ENCODE measurements at places on chromosomes 5 and 9.
A peak's percentile ranks its signal among the peaks of the same experiment; 100 is the strongest.

DNA sequence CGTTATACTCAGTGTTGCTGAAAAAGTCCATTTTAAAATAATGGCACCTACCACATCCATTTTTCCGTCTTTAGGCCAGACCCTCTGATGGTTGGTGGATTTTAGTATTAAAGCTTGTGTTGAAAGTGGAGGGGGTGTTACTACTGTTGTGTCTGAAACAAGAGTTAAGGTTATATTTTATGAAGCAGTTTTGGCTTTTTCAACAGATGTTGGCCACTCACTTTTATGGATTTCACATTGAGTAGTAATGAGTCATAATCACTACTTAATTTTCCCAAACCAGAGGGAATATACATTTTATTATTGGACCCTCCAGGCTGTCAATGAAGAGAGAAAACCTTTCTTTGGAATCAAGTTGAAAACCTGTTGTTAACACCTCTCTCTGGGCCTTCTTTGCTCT is 88.0 kb downstream of the TRIO start:
- DNase-seq, result no peak

GRCh38 chr9:70573308-70573707 is 158.9 kb upstream of the KLF9 start:
- no peak for DNase-seq

DNA sequence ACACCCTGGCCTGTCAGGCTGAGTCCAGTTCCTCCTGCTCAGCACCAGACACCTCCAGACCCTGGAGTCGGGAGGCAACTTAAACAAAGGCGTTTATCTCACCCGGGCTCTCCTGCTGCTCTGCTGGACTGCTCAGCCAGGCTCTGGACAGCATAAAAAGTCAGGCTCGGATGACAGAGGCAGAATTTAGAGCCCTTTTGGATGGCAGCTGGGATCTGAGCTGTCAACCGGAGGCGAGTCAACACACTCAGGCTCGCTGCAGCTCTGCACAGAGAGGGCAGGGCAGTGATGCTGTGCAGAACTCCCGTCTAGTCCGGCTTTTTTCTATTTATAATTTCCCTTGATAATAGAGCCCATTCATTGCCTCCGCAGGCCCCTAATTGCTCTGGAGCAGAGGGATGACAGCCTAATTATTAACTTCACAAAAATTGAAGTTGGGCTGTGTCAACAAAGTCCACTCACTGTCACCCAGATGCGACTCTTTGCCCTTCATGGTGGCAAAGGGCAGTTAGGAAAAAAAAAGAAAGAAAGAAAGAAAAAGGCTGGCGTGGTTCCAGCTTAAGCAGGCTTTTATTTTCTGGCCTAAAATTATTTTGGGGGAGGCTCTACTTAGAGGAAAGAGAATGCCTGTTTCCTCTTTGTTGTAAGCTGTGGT is 37.6 kb downstream of the STC2 start:
- no peak for DNase-seq

DNA sequence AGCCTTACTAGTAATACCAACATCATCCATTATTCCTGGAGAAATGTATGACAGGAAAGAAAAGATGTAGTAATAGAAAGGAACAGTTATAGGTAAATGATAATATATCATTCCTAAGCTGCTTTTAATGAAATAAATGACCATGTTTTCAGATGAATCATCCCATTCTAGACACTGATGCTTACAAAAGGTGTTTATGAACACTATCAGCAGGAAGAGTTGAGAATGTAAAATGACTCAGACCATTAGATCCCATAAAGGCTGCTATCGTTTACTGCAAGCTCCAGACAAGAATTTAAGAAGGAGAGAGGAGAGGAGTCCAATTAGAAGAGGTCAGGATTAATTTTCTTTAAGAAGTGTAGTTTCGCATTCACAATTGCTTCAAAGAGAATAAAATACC is 1033.5 kb downstream of the EFNA5 start:
- DNase-seq, result no peak

GRCh38 chr9:35972093-35972492 is 14.1 kb upstream of the OR2S2 start:
- DNase-seq, result peak; percentile 35

DNA sequence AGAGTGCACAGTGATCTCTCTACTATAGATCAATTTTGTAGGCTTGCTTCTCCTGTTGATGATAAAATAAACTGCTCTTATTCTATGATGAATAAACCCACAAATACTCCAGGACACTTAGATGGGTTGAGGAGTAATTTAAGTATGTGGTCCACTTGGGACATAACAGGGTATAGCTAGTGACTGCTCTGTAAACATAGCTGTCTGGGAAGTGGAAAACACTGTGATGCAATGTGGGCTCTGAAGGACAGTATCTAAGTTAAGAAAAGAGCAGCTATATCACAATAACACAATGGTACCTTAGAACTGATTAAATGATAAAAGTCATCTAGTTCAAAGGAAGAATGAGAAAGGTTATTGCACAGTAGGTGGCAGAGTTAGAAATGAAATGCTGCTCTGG is 294.3 kb upstream of the HAPLN1 start:
- DNase-seq, result no peak

Data from activated gamma-delta T cell treated with Interleukin-2 at 50 U/mL for 16 hours (primary cell).